ENCODE measurements at places on chromosomes 12 and 14. TPM values are rescaled to one million over a fixed set of nuclear protein-coding genes. Genes with fewer than 3 reads are reported as not detected.

PRB3 gene
- polyA plus RNA-seq: not detected

- H3K4me3 ChIP-seq: no peak overlapping the region
- H3K27ac ChIP-seq: no peak overlapping the region
These were observed 4.8 kb downstream of the PIWIL1 start for GRCh38 chr12:130342442-130342841.

DNA sequence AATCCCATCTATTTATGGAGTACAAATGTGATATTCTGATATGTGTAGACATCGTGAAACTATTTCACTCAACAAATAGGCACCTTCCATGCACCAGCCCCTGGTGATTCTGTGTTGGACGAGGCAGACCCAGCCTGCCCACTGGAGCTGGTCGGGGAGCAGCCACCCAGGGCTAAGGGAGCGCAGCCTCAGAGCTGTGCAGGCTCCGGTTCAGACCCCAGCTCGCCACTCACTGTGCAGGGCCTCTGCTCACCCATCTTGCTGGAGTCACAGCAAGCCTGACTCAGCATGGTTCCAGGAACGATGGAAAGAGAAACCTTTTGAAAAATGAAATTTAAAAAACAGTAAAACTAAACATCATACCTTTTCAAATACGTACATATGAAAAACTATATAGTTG lies 52.3 kb upstream of the BCL11B start:
- no peak for DNase-seq
- no peak overlapping the region for H3K4me3 ChIP-seq
- no peaks in the 10 kb centered on the region for H3K4me1 ChIP-seq
- H3K27ac ChIP-seq: no peak overlapping the region

DNA sequence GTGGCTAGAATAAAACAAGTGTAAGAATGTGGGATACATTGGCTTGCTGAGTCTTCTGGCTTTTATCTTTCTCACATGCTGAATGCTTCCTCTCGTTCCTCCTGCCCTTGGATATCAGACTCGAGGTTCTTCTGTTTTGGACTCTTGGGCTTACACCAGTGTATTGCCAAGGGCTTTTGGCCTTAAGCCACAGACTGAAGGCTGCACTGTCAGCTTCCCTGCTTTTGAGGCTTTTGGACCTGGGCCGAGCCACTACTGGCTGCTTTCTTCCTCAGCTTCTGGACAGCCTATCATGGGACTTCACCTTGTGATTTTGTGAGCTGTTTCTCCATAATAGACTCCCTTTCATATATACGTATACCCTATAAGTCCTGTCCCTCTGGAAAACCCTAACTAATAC lies 300.9 kb upstream of the STXBP6 start:
- H3K4me3 ChIP-seq: no peak overlapping the region
- H3K27me3 ChIP-seq: no peaks in the 10 kb centered on the region
- H3K4me1 ChIP-seq: no peaks in the 10 kb centered on the region
- H3K27ac ChIP-seq: no peak overlapping the region

- H3K27ac ChIP-seq: no peak overlapping the region
- H3K4me1 ChIP-seq: peaks cover 4% of the 10 kb centered on the region
- H3K4me3 ChIP-seq: no peak overlapping the region
- H3K36me3 ChIP-seq: no peaks in the 10 kb centered on the region
- DNase-seq: peak; percentile 79
These were observed 190.5 kb downstream of the PHETA1 start for GRCh38 chr12:111178181-111179081.

GPR84 gene
- not detected for polyA plus RNA-seq

DNA sequence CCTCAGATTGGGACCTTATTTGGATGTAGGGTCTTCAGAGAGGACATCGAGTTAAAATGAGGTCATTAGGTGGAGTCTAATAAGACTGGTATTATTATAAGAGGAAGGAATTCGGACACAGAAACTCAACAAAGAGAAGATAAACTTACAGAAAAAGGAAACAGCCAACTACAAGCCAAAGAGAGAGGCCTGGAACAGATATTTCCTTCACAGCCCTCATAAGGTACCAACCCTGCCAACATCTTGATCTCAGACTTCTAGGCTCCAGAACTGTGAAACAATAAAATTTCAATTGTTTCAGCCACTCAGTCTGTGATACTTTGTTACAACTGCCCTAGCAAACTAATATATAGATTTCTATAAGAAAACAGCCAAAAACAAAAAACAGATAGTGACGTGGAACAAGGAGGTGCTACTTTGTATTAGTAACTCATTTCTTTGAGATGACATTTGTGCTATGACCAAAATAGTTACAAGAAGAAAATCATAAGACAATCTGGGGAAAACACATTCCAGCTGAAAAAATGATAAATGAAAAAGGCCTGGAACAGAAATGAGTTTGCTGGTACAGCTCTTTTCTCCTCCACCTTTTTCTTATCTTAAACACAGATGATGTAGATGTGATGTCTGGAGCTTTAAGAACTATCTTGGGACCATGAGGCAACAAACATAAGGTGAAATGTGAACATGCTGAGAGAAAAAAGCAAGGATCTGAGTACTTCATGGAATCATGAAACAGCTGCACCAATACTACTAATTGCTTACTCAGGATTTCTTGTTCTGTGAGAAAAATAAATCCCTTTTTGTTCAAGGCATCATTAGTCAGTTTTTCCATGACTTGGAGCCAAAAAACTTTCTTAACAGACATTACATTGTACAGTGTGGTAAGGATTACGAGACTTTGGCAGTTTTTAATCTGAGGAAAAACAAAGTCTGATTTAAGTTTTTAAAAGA lies 243.2 kb downstream of the ANO6 start:
- H3K4me3 ChIP-seq: no peak overlapping the region
- no peak overlapping the region for H3K27ac ChIP-seq
- no peaks in the 10 kb centered on the region for H3K36me3 ChIP-seq
- no peaks in the 10 kb centered on the region for H3K4me1 ChIP-seq
- DNase-seq: no peak

- H3K4me3 ChIP-seq: no peak overlapping the region
- DNase-seq: no peak
- no peak overlapping the region for H3K27ac ChIP-seq
- no peaks in the 10 kb centered on the region for H3K27me3 ChIP-seq
- no peaks in the 10 kb centered on the region for H3K4me1 ChIP-seq
These were observed 78.3 kb upstream of the METAP2 start for GRCh38 chr12:95395696-95396095.

YAF2 gene
- 5.3 TPM for polyA plus RNA-seq

GRCh38 chr12:114220311-114220710 lies 185.6 kb downstream of the TBX5 start:
- H3K4me3 ChIP-seq: no peak overlapping the region
- DNase-seq: no peak
- H3K4me1 ChIP-seq: no peaks in the 10 kb centered on the region
- H3K36me3 ChIP-seq: no peaks in the 10 kb centered on the region

GRCh38 chr14:71776471-71777360 lies 155.5 kb upstream of the RGS6 start:
- H3K4me1 ChIP-seq: no peaks in the 10 kb centered on the region
- no peak overlapping the region for H3K4me3 ChIP-seq
- no peaks in the 10 kb centered on the region for H3K27me3 ChIP-seq
- no peak for DNase-seq

- H3K27me3 ChIP-seq: no peaks in the 10 kb centered on the region
- DNase-seq: no peak
- H3K36me3 ChIP-seq: no peaks in the 10 kb centered on the region
- no peak overlapping the region for H3K27ac ChIP-seq
These were observed 40.2 kb upstream of the LTA4H start for GRCh38 chr12:96075560-96075959.

KRT85 gene
- polyA plus RNA-seq: not detected

CAPZA3 gene
- polyA plus RNA-seq: not detected

DNA sequence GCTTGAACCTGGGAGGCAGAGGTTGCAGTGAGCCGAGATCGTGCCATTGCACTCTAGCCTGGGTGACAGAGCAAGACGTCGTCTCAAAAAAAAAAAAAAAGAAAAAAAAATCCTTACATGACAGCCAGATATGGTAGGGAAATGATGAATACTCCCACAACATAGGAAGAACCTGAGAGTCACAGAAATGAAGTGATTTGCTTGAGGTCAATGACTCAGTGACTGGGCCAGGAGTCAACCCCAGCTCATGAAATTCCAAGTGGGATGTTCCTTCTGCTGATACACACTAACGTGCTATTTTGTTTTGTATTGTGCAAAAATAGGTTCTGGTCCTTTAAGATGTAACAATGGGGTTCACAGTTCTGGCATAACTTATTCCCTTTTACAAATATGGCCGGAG lies 9.0 kb downstream of the RHOF start:
- DNase-seq: no peak
- peak overlapping the region; percentile 57 for H3K27ac ChIP-seq
- no peaks in the 10 kb centered on the region for H3K27me3 ChIP-seq
- H3K4me3 ChIP-seq: no peak overlapping the region
- H3K4me1 ChIP-seq: no peaks in the 10 kb centered on the region

DNA sequence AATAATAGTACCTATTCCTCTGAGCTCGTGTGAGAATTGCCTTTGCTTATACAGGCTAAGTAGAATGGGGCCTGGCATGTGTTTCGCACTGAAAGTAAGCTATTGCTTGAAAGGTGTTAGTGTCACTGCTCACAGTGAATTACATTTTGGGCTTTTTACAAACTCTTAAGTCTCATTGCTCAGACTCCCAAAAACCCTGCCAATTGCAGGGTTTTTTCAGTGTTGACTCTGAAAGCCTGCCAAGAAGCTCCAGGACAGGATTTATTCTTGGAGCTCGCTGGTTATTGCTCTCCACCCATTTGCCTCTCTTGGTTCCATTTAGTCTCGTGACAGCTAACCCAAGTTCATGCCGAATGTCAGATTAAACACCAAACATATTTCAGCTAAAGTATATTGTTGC lies 39.8 kb downstream of the NOPCHAP1 start:
- H3K27ac ChIP-seq: no peak overlapping the region
- peaks cover 12% of the 10 kb centered on the region for H3K36me3 ChIP-seq
- no peak overlapping the region for H3K4me3 ChIP-seq
- no peaks in the 10 kb centered on the region for H3K27me3 ChIP-seq
- peaks cover 6% of the 10 kb centered on the region for H3K4me1 ChIP-seq

CDKN1B gene
- polyA plus RNA-seq: 9.2 TPM

DNA sequence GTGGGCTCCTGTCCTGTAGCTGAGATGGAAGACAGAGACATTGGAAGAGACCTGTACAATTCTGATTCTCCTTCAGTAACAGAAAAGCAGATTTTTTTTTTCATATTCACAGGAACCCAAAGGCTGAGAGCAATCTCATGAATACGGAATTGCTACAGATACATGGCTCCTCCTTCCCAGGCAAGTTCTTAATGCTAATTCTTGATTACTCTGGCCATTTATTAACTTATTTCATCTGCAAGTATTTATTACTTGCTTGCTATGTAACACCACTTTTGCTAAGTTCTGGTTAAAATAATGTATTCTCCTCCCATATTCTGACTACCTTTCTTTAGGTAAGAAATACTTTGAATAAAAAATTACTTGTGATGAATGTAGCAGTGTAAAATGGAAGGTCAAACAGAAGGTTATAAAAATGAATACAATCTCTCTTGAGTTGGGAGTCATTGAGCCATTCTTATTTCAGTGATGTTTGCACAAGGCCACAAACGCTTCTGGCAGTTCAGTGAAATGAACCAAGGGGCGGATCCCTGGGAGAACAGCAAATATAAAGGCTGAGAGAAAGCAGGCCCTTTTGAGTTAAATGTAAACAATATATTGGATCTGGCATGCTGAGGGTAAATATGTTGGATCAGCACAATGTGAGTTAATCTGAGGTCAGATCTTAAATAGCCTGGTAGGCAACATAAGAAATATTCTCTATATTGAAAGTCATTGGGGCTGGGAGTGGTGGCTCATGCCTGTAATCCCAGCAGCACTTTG lies 37.6 kb downstream of the MUCL1 start:
- H3K4me1 ChIP-seq: no peaks in the 10 kb centered on the region
- H3K27ac ChIP-seq: no peak overlapping the region
- no peak for DNase-seq
- no peaks in the 10 kb centered on the region for H3K27me3 ChIP-seq

- no peaks in the 10 kb centered on the region for H3K36me3 ChIP-seq
- no peak for DNase-seq
- 0 out of 2 replicates have a peak, but pooled peaks cover 3% of the 10 kb centered on the region for H3K4me1 ChIP-seq
- no peak overlapping the region for H3K4me3 ChIP-seq
- no peaks in the 10 kb centered on the region for H3K27me3 ChIP-seq
These were observed 101.4 kb downstream of the DUSP16 start for GRCh38 chr12:12460935-12461922.

ZNF219 gene
- 24.1 TPM for polyA plus RNA-seq

DNA sequence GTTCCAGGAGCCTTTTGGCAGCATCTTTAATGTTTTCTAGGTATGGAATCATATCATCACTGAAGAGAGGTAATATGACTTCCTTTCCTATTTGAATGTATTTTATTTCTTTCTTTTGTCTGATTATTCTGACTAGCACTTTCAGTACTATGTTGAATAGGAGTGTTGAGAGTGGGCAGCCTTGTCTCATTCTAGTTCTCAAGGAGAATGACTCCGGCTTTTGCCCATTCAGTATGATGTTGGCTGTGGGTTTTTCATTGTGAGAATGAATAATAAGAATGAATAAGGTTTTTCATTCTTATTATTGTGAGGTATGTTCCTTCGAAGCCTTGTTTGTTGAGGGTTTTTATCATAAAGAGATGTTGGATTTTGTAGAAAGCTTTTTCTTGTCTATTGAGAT lies 98.9 kb downstream of the GPHN start:
- H3K36me3 ChIP-seq: no peaks in the 10 kb centered on the region
- H3K4me3 ChIP-seq: no peak overlapping the region
- H3K4me1 ChIP-seq: no peaks in the 10 kb centered on the region
- H3K27ac ChIP-seq: no peak overlapping the region
- H3K27me3 ChIP-seq: no peaks in the 10 kb centered on the region

DNA sequence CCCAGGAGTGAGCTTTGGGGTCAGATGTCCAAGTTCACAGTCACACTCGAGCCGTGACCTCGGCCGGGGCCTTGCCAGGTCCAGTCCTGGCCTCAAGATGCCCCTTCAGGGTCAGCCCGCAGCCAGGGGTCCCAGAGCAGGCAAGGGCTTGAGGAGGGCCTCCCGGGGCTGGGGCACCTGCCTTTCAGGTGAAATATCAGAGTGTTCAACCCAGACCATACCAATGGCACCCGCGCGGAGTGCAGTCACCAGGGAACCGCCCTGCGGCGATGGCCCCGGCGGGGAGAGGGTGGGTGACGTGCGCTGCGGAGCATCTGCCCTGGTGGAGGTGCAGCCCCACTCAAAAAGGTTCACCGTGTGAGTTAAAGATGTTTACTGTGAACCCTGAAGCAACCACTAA lies 16.9 kb downstream of the LRCOL1 start:
- peak; percentile 75 for DNase-seq
- H3K36me3 ChIP-seq: no peaks in the 10 kb centered on the region
- H3K27ac ChIP-seq: no peak overlapping the region
- peak overlapping the region; percentile 42 for H3K4me3 ChIP-seq
- no peaks in the 10 kb centered on the region for H3K4me1 ChIP-seq

SYCP3 gene
- 0.07 TPM for polyA plus RNA-seq

REP15 gene
- 0.84 TPM for polyA plus RNA-seq

- no peaks in the 10 kb centered on the region for H3K27me3 ChIP-seq
- H3K4me1 ChIP-seq: no peaks in the 10 kb centered on the region
- no peak overlapping the region for H3K4me3 ChIP-seq
These were observed 19.0 kb upstream of the RAB3IP start for GRCh38 chr12:69719336-69720316.

Data from SK-N-SH (cell line).